ENCODE measurements at places on chromosomes 6 and 20.

DNA sequence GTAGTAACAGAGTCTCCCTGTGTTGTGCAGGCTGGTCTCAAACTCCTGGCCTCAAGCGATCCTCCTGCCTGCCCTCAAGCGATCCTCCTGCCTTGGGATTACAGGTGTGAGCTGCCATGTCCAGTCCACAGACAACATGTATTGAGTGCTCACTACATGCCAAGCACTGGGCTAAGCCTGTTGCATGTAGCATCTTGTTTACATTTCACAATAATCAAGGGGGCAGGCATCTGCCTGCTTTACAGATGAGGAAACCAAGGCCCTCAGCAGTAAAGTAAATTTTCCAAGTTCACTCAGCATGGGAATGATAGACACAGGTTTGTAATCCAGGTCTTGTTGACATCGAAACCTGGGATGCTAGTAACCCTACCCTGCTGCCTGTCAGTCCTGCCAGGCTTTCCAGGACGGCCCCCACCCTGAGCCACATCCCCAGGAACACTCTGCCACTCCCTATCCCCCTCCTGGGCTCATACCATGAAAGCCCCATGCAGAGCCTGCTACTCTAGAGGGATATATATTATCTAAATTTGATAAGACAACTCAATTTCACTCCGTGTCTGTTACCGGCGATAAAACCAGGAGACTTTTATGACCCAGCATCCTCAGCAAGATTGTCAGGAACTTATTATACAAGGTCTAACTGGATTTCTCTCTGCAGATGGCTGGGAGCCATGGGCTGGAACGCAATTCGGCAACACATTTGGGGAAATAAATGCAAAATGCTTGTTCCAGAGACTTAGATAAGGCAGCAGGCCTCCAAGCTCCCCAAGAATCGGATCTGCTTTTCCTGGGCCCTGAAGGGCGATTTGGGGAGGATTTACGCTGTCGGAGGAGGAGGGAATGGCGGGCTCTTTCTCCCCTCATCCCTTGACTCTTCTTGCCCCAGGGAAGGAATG, 30.4 kb downstream of the CD40 start:
- no peak for DNase-seq

DNA sequence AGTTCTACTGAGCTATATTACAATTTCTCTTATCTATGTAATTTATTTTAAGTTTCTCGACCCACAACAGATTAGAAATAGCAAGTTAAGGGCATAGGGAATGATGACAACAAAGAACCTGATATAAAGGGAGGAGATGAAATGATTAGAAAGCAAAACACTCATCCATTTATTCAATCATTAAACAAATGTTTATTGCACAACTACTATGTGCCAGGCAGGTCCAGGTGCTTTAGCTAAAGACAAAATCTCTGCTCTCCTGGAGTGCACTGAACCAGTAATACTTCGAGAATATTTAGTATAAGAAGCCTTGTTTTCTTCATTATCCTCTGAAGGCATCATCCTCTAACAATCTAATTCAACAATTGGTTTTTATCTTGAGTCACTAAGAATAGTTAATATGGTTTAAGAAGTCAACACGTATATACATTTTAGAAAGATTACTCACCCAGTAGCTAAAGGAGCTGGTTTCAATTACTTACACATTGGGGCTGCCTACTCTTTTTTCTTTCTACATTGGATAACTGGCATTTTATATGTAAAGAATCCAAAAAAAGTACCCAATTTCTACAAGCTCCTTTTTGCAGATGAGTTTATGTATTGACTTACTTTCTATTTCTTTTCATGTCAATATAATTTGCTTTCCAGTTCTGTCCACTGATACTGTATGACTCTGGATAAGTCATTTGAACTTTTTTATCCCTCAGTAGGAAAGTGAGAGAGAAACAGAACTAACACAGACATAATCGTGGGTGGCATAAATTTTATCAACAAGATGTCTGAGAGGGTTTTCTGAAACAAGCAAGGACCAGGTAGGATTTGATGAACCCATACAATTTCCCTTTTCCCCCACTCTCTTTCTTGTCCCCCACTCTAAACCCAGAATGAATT, 312.6 kb downstream of the CLIC5 start:
- DNase-seq = no peak

GRCh38 chr6:3797231-3798054, 45.9 kb upstream of the PXDC1 start:
- peak; percentile 94 for DNase-seq

GRCh38 chr6:39072830-39073229, 24.2 kb downstream of the GLP1R start:
- no peak for DNase-seq

GRCh38 chr6:98976674-98977385, 29.1 kb upstream of the FBXL4 start:
- DNase-seq = no peak

GRCh38 chr6:134223796-134224420, 94.0 kb downstream of the SGK1 start:
- no peak for DNase-seq

GRCh38 chr6:98308564-98308963, 525.8 kb upstream of the POU3F2 start:
- DNase-seq = no peak

DNA sequence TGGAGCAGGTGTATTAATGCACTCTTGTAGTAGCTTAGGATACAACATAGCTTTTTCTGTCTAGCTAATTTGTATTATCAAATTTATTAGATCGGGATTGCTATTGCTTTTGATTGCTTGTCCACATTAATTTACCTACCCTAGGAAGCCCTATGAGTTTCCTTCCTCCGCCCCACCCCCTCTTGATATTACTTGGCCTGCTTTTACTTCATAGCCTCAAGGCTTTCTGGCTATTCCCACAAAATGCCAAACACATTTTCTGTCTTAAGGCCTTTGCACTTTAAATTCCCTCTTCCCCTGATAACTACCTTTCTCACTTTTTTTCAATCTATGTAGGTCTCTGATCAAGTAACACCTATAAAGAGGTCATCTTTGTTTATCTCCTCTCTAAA, 99.1 kb upstream of the PRSS16 start:
- no peak for DNase-seq

DNA sequence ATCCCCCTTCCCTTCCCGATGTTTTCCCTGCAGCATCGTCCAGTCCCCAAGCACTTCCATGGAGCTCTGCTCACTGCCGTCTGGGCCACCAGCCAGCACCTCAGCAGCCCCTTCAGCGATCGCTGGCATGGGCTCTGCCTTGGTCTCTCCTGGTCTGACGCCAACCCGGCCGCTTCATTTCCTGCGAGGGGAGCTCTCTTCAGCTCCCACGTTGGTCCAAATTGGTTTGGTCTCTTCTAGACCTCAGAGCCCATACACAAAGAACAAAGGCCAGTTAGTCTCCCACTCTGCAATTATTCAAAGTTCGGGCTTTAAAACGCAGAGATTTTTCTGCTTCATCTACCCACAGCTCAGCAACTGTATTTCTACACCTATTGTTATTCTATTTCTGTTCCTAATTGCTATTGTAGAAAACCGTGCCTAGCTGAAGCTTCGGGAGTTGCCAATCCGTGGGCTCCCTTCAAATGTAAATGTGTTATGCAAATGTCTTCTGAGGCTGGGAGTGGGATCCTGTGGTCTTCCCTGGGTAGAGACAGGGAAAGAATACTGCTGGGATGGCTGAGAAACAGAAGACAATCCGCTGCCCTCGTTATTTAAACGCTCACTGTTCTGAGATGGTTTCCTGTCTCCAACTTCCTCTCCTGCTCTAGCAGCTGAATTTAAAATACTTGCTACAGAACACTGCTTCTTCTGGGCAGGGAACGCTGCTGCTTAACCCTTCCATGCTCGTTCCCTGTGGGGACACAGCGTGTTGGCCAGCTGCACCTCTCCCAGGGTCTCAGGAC, 154.2 kb upstream of the QKI start:
- no peak for DNase-seq

- no peak for DNase-seq
These were observed 8.4 kb downstream of the CCDC167 start for GRCh38 chr6:37491171-37491829.

- DNase-seq = no peak
These were observed 391 bp upstream of the B3GAT2 start for GRCh38 chr6:70957284-70957617.

GRCh38 chr6:31041372-31041974, 31.2 kb downstream of the MUC22 start:
- DNase-seq = no peak

DNA sequence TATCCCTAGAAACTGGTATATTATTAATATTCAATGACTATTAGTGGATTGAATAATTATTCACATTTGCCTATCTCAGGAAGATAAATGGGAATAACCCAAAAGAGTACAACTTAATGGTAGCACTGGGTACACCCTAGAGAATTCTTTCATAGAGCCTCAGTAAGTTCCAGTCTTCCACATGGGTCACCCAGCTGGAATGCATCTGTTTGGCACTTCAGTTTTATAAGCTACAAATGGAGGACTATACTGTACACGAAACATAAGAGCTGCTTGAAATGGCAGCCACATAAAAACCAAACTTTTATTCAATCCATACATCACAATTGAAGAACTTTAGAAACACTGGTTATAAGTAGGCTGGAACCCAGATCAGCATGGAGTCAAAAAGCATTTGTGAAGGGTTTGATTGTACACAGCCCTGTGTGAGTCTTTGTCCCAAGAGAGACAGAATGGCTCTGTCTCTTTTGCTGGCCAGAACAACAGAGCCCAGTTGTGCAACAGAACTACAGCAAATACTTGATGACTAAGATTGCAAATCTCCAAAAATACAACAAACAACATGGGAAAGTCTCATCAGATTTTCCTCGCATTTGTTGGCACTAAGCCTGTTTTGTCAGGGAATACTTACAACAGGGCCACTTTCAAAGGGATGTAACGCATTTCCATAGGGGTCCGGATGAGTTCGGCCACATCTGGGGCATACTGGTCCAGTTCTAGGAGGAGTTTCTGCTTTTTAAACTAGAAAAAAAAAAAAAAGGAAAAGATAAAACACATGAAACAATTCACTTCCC, 39.5 kb downstream of the PIGU start:
- DNase-seq = no peak

DNA sequence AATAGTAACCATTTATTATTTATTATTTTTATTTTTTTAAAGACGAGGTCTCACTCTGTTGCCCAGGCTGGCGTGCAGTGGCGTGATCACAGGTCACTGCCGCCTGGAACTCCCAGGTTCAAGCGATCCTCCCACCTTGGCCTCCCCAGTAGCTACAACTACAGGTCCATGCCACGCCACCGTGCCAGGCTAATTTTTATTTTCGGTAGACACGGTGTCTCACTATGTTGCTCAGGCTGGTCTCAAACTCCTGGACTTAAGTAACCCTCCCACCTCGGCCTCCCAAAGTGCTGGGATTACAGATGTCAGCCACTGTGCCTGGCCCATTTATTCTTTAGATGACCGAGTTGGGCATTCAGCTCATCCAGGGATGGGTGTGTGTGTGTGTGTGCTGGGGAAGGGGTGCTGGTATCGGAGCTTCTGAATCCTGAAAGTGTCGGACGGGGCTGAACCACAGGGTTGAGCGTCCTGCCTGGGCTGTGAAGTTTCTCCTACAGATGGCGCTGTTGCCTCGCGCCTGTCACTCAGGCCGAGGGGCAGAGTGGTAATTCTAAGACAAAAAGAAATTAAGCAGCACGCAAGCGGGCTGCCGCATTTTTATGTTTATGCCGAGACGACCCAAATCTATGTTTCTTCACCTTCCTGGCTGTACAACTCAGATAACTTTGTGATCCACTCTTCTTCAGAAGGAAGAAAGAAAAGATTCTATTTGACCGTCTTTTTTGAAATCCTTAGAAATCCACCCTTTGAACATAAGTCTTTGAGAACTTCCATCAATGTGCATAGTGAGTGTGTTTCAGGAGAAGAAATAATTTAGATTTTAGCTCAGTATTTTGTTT, 252.8 kb downstream of the CDH26 start:
- DNase-seq = peak; percentile 38

DNA sequence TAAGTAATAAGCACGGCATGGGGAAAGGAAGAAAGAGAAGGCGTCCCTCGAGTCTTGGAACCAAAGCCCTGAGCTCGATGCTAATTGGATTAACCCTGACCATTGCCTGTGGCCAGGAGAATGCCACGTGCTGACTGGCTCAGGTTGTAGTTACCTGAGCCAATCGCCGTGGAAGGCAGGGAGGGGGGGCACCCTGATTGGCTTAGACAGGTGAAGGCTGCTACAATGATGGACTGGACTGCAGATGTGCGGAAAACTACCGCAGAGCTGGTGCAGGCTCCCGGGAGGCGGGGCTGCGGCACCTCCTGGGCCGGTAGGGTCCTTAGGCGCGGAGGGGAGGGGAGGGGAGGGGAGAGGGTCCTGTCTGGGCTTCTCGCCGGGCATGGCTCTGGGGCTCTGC, 121.3 kb downstream of the TFAP2C start:
- DNase-seq = no peak

DNA sequence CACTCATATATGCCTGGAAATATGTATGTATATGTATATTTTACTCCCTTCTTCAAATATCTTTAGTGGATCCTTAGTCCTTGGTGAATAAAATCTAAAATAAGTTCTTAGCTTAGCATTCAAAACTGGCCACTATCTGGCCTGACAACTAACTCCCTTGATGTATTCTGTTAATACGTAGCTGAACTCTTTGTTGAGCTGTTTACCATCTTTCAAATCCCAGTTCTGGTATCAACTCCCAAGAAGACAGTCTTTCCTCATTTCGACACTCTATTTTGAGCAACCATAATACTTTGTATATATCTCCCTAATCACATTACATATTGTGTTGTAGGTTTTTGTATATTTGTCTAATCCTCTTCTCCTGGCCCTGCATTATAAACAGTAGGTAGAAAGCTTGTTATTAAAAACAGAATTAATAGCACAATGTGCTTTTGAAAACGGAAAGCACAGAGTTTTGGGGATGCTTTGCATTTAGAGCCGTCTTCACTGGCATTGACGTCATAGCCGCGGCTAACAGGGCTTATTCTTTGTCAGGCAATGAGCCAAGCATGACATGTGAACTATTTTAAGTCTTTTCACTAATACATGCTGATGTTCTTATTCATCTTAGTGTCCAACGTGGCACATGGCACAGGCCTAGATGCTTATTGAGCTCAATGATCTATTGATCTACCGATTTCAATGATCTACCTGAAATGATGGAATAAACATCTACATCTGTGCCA, 47.2 kb upstream of the CCN2 start:
- DNase-seq = no peak

GRCh38 chr6:39227476-39227875, 1.8 kb downstream of the KCNK5 start:
- no peak for DNase-seq

DNA sequence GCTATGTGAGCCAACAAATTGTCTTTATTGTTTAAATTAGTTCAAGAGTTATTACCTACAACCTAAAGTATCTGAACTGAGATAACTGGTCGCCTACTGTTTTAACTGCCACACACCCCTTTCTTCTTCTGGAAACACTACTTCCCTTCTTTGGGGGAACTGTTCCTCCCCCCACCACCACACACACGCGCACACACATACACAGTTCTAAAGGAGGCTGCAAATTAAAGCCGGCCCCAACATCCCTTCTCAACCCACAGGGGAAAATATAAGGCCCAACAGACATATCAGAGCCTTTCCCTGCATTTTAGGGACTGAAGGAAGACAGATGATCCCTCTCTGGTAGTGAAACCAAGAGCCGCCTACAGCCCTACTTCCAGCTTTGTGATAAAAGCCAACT, 348.0 kb upstream of the JARID2 start:
- DNase-seq = no peak

GRCh38 chr20:24007073-24007595, 18.6 kb upstream of the GGTLC1 start:
- no peak for DNase-seq

GRCh38 chr20:4811661-4812181, 90.0 kb downstream of the PRND start:
- no peak for DNase-seq

- no peak for DNase-seq
These were observed 37.0 kb upstream of the XRN2 start for GRCh38 chr20:21266191-21266536.

- DNase-seq = peak; percentile 29
These were observed 80.2 kb downstream of the GMPR start for GRCh38 chr6:16318538-16318937.
